ENCODE measurements at places on chromosomes 6 and 20.

- DNase-seq = no peak
These were observed 46.0 kb upstream of the NAA20 start for GRCh38 chr20:19971116-19971515.

GRCh38 chr20:14335052-14335451, 2.4 kb downstream of the FLRT3 start:
- no peak for DNase-seq

DNA sequence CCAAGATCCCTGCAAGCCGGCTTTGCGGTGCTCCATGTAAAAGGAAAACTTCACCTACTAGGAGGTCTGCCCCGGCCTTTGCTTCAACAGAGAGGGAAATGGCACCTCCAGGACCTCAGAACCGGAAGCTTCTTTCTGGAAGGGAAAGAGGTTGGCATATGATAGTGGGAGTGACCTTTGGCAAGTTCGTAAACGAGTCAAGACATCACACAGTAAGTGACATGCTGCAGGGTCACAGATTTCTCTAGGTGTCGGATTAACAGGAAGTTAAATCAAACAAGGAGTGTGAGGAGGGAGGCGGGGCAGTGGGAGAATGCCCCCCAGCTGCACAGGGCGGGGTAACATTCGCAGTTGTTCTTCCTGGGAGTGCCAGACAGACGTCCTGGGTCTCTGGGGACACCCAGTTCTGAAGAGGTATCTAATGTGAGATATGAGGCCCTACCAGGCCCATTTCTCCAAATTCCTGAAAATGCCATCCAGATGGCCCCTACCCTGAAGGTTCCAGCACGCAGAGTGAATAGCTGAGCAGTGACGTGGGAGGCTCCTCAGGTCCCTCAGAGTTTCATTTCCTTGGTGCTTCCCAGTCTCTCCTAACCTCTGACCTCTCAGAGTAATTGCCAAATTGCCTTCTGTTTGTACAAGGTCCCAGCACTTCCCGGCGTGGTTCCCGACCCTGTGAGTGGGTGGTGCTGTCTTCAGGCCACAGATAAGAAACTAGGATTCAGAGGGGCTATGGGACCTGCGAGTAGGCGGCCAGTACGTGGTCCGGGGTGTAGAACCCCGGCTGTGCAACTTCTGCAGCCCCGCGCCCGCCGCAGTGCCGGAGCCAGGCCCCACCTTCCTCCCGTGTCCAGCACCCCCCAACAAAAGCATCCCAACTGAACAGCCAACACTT, 1.9 kb downstream of the RRBP1 start:
- no peak for DNase-seq

DNA sequence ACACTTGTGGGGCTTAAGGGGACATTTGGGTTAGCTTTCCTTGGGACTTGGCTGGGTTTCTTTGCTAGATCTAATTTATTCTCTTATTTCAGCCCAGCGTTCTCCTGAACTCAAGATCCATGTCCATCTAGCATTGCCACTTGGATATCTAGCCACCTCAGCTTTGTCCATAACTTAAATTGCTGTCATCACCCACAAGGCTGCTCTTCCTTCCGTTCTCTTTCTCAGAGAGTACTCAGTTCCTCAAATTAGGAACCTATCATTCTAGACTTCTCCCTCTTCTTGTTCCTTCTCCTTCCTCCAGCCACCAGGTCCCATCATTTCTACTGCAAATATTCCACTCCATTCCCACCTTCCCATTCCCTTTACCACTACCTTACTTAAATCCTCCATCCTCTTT, 4.3 kb downstream of the SMIM26 start:
- DNase-seq = no peak
